ENCODE measurements at places on chromosomes 6 and 20. TPM values are rescaled to one million over a fixed set of nuclear protein-coding genes. Genes with fewer than 3 reads are reported as not detected.

DNA sequence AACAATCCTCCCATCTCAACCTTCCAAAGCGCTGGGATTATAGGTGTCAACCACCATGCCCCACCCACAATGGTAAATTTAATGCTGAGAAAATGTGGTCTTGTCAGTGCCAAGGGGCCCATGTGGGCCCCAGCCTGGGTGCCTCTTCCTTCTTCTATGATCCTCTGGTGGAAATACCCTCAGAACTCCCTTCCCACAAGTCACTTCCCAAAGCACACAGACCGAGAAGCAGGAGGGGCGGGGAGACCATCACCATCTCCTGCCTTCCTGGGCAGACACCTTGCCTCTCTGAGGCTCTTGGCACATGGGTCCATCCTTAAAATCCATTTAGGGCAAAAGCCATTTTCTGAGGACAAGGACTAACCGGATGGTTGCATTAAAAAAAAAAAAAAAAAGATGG lies 59.0 kb downstream of the NOL4L start:
- no peak overlapping the region for H3K27ac ChIP-seq
- H3K27me3 ChIP-seq, result no peaks in the 10 kb centered on the region
- DNase-seq, result no peak

- H3K4me1 ChIP-seq, result no peaks in the 10 kb centered on the region
- no peaks in the 10 kb centered on the region for H3K27me3 ChIP-seq
- H3K36me3 ChIP-seq, result no peaks in the 10 kb centered on the region
- no peak overlapping the region for H3K27ac ChIP-seq
- no peak overlapping the region for H3K4me3 ChIP-seq
Measured at GRCh38 chr6:167154291-167154690, 3.5 kb downstream of the GPR31 start.

- no peaks in the 10 kb centered on the region for H3K4me1 ChIP-seq
- H3K27me3 ChIP-seq, result no peaks in the 10 kb centered on the region
- H3K27ac ChIP-seq, result no peak overlapping the region
- no peak for DNase-seq
Measured at GRCh38 chr6:123658848-123659247, 22.1 kb upstream of the TRDN start.

DNA sequence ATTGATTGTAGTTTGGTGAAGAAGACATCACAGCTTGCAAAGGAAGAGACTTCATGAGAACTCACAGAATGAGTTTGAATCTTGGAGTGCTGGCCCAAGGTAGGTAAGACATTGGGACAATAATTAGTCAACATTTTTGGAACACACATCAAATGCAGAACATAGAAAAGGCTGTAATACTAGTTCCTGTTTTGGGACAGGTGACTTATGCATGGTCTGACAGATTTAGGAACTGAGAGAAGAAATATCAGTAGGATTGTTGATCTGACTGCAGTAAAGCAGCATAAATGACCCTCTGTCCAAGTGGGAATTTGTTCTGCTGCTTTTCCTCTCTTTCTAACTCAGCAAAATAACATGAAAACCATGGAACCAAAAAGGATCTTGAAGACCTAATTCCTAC lies 102.3 kb upstream of the MAP3K7 start:
- no peaks in the 10 kb centered on the region for H3K36me3 ChIP-seq
- H3K27ac ChIP-seq, result no peak overlapping the region
- no peaks in the 10 kb centered on the region for H3K4me1 ChIP-seq
- DNase-seq, result no peak
- no peaks in the 10 kb centered on the region for H3K27me3 ChIP-seq

GRCh38 chr6:107114213-107114925 lies 946 bp downstream of the BEND3 start:
- peak; percentile 87 for DNase-seq
- H3K4me1 ChIP-seq, result peaks cover 10% of the 10 kb centered on the region
- no peaks in the 10 kb centered on the region for H3K27me3 ChIP-seq

DNA sequence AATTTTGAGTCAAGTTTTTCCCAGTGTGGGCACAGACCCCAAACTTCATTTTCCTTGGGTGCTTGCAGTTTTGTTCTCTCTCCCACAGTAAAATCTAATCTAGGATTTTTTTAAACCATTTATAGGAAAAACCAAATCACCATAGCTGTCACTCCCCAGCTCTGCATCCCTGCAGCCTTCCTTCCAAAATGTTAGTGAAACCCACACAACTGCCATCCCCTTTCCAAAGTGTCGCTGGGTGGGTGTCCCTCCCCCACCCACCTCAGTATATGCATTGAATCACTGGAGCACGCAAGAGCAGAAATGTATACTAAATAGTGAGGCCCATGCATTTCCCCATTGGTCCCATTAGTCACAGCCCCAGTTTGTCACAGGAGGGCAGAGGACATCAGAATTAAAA lies 138.3 kb downstream of the MTFR2 start:
- no peak for DNase-seq
- H3K4me3 ChIP-seq, result no peak overlapping the region
- no peaks in the 10 kb centered on the region for H3K27me3 ChIP-seq
- no peaks in the 10 kb centered on the region for H3K36me3 ChIP-seq
- H3K4me1 ChIP-seq, result peaks cover 6% of the 10 kb centered on the region
- H3K27ac ChIP-seq, result no peak overlapping the region

DNA sequence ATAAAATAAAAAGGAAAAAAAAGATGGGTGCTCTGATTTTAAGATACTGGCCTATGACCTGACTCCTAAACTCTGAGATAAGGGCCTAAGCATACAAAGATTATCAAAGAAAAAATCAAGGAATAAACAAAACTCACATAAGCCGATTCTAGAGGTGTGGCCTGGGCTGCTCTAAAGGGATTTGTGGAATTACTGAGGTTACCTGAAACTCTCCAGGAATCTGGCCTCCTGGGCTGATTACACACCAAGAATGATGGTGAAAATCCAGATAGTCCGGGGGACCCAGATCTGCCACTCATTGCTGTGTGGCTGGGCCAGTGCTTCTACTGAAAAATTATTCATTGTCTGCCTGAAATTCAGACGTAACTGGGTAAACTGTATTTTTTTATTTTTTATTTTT lies 122.7 kb upstream of the RNF24 start:
- no peaks in the 10 kb centered on the region for H3K4me1 ChIP-seq
- no peaks in the 10 kb centered on the region for H3K36me3 ChIP-seq

DNA sequence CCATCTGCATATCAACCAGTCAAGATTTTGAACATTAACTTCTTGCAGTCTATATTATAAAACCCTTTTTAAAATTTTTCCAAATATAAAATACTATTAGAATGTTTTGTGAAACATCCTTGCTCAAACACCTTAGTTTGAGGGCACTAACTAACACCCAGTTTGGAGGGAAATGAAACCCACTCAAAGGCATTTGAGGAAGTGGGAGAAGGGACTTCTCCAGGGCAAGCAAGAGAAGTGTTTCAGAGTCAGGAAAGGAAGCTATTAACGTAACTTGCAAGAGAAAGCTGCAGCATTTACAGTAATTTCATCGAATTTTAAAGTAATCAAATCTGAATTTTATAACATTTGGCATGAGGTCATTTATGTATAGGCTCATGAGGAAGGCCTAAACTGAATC lies 21.3 kb downstream of the MTFR2 start:
- H3K27ac ChIP-seq, result no peak overlapping the region
- H3K4me3 ChIP-seq, result no peak overlapping the region
- no peaks in the 10 kb centered on the region for H3K27me3 ChIP-seq
- H3K4me1 ChIP-seq, result peaks cover 9% of the 10 kb centered on the region

DNA sequence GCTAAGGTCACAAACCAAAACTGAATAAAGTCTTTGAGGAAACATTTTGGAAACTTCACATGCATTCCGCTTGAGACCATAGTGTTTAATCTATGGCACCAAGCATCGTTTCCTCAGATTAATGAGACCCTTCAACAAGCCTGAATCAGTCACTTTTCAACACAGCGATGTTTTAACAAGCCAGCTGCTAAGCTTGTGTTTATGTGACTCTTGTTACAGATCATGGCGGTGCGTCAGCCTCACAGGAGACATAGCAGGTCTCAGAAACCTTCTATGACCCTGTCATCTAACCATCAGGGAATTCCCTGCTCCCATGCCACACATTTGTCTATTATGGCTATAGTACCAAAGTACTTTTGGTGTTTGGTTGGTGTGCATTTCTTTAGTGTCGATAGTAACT lies 57.2 kb downstream of the MTFR2 start:
- DNase-seq, result no peak
- H3K27ac ChIP-seq, result no peak overlapping the region
- H3K27me3 ChIP-seq, result no peaks in the 10 kb centered on the region
- no peak overlapping the region for H3K4me3 ChIP-seq

GRCh38 chr20:58209652-58210397 lies 18.6 kb downstream of the ANKRD60 start:
- H3K36me3 ChIP-seq, result no peaks in the 10 kb centered on the region
- no peaks in the 10 kb centered on the region for H3K27me3 ChIP-seq
- H3K4me3 ChIP-seq, result peak overlapping the region; percentile 9
- no peaks in the 10 kb centered on the region for H3K4me1 ChIP-seq
- H3K27ac ChIP-seq, result no peak overlapping the region
- DNase-seq, result peak; percentile 91

- H3K36me3 ChIP-seq, result no peaks in the 10 kb centered on the region
- no peak for DNase-seq
- no peak overlapping the region for H3K4me3 ChIP-seq
- H3K27me3 ChIP-seq, result no peaks in the 10 kb centered on the region
- peaks cover 31% of the 10 kb centered on the region for H3K4me1 ChIP-seq
Measured at GRCh38 chr6:37988127-37988526, 168.6 kb downstream of the ZFAND3 start.

DNA sequence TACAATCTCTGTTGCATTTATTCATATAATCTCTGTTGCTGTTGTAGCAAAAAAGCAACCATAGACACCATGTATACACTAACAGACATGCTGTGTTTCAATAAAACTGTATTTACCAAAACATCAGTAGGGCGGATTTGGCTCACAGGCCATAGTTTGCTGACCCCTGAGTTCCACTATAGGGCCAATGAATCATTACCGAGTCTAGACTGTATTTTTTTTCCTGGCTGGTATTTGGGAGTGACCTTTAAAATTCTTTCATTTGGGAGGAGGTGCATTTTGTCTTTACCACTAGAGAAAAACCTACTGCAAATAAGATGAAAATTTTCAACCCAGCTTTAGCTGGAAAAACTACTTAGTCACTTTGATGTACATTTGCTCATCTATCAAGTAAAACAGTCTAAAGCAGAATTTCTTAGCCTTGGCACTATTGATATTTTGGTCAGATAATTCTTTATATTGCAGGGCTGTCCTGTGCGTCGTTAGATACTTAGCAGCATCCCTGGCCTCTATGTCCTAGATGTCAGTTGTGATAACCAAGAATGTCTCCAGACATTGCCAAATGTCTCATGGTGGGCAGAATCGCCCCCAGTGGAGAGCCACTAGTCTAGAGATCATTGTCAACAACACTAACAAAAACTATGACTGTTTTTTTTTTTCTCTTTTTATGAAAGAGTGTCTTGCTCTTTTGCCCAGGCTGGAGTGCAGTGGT lies 39.5 kb downstream of the DCBLD1 start:
- no peaks in the 10 kb centered on the region for H3K4me1 ChIP-seq
- DNase-seq, result no peak
- H3K27ac ChIP-seq, result no peak overlapping the region
- H3K27me3 ChIP-seq, result no peaks in the 10 kb centered on the region

GRCh38 chr6:19690325-19691075 lies 146.7 kb upstream of the ID4 start:
- H3K4me3 ChIP-seq, result no peak overlapping the region
- no peak for DNase-seq
- H3K36me3 ChIP-seq, result no peaks in the 10 kb centered on the region
- no peak overlapping the region for H3K27ac ChIP-seq

DNA sequence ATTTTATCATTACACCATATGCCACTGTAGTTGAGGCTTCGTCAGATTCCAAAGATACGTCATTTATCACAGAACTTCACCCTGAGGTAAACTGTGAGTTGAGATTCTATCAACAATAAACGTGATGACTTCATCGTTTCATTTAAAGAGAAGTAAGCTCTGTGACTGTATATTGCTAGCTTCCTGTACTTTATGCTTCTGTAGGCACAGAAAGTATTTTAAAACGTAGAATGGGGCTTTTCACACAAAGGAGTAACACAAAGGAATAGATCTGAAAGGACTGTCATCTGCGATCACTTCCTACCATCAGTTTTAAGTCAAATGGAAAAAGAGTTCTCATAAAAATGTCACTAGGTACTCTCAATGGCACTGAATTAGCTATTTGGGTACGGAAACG lies 234.4 kb upstream of the MCHR2 start:
- H3K27me3 ChIP-seq, result no peaks in the 10 kb centered on the region
- H3K36me3 ChIP-seq, result no peaks in the 10 kb centered on the region
- no peaks in the 10 kb centered on the region for H3K4me1 ChIP-seq
- H3K4me3 ChIP-seq, result peak overlapping the region; percentile 59
- no peak for DNase-seq

DNA sequence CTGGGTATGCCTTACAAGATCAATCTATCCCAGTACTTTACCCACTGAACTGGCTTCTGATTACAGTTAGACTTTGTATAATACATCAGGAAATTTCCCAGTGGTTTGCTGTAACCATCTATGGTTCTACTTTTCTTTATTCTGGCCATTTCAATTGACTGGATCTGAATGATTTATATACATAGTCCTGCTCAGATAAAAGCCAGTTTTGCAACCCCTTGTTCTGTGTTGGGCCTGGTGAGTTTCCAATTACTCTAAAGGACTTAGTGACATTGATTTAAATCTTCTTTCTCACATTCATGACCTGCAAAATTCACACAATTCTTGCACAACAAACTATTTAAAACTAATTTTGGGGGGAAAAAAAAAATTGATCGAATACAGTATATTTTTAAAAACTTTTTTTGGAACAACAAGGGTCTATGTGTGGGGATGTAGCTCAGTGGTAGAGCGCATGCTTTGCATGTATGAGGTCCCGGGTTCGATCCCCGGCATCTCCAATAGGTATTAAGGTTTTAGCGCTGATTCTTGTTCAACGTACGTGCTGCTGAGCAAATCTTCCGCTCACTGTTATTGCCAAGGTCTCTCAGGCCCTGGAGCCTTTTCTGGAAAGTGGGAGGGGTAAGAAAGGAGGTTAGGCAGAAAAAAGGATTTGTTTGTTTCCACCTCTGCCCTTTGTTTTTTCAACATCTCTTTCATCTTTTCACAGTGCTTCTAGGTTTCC lies 117.5 kb downstream of the GPX5 start:
- H3K27me3 ChIP-seq, result no peaks in the 10 kb centered on the region
- H3K4me3 ChIP-seq, result no peak overlapping the region
- H3K27ac ChIP-seq, result no peak overlapping the region
- peak; percentile 43 for DNase-seq

- H3K4me1 ChIP-seq, result no peaks in the 10 kb centered on the region
- DNase-seq, result no peak
- H3K27ac ChIP-seq, result no peak overlapping the region
- H3K27me3 ChIP-seq, result no peaks in the 10 kb centered on the region
Measured at GRCh38 chr6:126481319-126481718, 141.4 kb downstream of the CENPW start.

GRCh38 chr6:121614115-121614514 lies 178.7 kb downstream of the GJA1 start:
- H3K36me3 ChIP-seq, result no peaks in the 10 kb centered on the region
- no peaks in the 10 kb centered on the region for H3K27me3 ChIP-seq
- H3K4me3 ChIP-seq, result no peak overlapping the region
- no peak overlapping the region for H3K27ac ChIP-seq
- DNase-seq, result no peak
- no peaks in the 10 kb centered on the region for H3K4me1 ChIP-seq

FHL5 gene
- 23.3 TPM for total RNA-seq

POM121L2 gene
- total RNA-seq, result 4.2 TPM

NRN1 gene
- total RNA-seq, result 1.3 TPM

ANKRD66 gene
- total RNA-seq, result not detected
